ENCODE measurements at places on chromosomes 16 and 17.

DNA sequence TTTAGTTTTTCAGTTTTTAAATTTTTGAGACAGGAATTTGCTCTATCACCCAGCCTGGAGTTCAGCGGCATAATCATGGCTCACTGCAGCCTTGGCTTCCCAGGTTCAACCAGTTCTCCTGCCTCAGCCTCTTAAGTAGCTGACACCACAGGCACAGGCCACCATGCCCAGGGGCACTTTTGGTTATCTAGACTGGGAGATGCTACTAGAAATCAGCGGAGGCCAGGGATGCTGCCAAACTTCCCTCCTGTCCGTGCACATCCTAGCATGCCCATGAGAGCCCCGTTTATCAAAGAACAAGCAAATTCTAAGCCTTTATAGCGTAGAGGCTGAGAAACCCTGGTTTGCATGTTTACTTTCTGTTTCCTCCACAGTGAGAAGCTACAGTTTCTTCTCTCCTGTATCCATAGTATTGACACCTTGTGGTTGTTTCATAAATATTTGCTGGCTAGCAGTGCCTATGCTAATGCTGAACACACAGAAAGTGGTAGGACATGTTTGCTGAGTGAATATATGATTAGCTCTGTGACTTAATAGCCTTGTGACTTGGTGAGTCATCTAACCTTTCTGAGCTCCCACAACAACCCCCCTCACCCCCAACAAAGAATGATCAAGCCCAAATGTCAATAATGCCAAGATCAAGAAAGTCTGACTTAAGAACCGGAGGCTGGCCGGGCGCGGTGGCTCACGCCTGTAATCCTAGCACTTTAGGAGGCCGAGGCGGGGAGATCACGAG, 39.2 kb upstream of the MAF start:
- no peak for DNase-seq

- DNase-seq = no peak
Observed at GRCh38 chr16:64307431-64307830, 814.4 kb downstream of the CDH11 start.

- no peak for DNase-seq
Observed at GRCh38 chr17:35543856-35544255, 6.4 kb upstream of the SLFN12L start.

DNA sequence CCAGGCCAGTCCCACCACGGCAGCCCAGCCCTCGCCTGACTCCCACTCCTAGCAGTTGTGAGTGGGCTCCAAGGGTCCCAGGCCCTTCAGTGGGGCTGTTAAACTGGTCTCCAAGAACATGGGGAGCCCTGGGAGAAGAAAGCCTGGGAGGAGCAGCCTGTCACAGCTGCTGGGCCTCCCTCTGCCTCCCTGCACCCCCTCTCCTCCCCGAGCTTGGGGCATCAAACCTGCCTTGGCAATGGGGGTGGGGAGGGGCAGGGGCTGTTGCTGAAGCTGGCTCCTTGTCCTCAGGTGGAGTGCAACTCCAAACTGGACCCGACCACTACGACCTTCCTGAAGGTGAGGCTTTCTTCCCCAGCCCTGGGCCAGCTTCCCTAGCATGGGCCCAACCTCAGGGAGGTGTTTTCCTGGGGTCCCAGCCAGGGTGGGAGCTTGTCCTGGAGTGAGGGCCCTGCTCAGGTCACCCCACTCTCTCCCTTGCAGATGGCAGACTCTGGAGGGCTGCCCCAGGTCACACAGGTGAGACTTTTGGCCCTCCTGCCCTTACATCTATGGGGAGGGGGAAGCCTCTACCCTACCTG, 6.6 kb upstream of the SETD6 start:
- no peak for DNase-seq

GRCh38 chr16:1345087-1345486, 6.6 kb downstream of the TSR3 start:
- DNase-seq = no peak

- no peak for DNase-seq
Observed at GRCh38 chr16:88370365-88370764, 12.4 kb upstream of the ZNF469 start.

DNA sequence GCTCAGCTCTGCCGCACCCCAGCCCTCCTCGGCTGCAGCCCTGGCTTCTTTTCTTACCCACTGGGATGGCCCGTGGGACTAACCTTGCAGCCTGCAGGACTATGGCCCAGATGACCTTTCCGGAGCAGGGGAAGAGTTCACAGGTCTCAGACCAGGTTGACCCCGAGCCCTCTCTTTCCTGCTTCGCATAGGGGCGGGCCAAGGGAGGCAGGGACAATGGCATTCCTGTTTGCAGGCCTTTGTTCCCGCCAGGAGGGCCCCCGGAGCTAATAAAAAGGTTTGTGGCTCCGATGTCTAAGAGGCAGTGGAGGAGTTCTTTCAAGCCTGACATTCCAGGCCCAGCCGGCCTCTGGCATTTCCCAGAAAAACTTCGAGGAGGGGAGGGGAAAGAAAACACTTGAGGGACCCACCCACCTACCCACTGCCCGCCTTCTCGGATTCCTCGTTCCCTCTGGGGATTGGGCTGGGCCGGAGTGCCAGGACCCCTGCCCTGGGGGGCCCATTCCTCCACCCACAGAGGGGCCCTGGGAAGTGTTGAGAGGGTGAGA, 5.8 kb upstream of the SOCS3 start:
- DNase-seq = no peak
